ENCODE measurements at places on chromosomes 13 and 19.

DNA sequence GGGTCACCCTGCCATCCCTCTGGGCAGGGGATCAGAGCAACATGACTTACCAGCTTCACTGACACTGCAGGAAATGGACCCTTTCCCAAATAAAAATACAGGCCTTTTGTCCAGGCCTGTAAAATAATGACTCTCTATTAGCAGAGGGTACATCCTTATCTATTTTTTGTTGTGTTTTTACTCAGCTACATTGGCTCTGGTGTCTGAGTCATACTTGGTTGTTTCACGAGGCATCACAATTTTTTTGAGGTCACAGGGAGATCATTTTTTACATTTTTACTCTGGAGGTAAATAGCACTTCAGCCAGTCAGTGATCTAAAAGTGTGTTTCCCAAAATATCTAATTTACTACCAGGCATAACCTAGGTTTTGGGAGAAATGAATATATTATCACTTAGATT lies 6.9 kb upstream of the HTR2A start:
- DNase-seq: no peak

DNA sequence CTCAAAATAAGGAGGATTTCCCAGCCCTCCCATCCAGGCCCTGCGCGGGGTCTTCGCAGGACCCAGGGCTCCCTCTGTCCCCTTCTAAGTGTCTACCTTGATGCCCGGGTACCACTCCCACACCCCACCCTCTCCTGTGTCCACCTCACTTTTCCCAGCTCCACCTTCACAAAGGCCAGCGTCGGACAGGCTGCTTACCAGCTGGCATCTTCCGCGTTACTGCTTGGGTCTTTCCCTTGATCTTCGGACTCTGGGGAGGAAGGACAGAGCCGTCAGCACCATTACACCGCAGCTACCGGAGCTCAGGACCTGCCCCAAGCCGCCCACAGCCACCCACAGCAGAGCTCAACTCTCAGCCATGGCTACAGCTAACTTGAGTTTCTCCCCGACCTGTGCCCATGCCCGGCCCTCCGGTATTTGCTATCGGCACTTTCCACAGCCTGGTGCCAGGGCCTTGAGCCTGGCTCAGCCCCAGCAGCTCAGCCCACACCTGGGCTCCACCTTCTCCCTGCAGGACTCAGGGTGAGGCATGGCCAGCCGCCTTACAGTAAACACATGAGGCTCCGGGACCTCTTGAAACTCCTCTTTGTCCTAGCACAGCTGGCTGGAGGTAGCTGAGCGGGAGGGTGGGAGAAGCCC lies 3.8 kb downstream of the C13orf46 start:
- DNase-seq: no peak

- DNase-seq: no peak
These were observed 8.8 kb downstream of the DCAF15 start for GRCh38 chr19:13960863-13961784.

DNA sequence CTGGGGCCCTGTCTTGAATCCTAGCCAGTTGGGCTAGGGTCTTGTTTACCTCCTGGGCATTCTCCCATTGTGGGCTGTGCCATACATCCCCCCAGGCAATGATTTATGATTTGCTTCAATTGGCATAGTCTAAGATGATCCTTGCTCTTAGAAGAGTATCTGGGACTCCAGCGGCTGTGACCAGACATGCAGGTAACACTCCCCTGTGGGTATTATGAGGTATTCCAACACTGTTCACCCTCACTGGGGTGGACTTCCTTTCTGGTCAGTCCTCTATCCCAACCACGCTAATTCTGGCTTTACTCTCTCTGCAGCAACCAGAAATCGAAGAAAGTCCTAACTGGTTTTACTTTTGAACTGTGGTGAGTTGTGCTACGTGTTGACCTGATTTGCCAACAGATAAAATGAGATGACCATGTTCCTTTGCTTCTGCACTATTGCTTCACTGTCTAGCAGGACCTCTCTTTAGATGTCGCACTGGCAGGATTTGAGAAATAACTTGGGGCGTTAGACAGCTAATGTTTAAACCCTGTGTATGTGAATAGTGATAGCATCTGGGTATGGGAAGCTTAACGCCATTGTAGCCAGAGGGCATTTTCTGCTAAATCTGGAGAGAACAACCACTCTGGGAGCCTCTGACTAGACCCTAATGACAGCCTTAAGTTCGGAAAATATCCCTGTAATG lies 6.7 kb upstream of the LRCH1 start:
- no peak for DNase-seq

DNA sequence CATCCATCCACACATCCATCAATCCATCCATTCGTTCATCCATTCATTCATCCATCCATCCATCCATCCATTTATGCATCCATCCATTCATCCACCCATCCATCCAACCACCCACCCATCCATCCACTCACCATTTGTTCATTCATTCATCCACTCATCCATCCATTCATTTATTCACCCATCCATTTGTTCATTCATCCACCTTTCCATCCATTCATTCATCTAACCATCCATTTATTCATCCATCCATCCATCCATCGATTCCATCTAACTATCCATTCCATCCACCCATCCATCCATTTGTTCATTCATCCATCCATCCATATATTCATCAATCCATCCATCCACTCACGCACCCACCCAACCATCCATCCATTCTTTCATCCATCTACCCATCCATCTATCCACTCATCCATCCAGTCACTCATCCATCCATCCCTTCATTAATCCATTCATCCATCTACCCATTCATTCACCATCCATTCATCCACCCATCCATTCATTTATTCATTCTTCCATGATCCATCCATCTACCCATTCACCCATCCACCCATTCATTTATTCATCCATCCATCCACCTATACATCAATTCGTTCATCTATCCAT lies 225.0 kb downstream of the TUBA3C start:
- DNase-seq: no peak

DNA sequence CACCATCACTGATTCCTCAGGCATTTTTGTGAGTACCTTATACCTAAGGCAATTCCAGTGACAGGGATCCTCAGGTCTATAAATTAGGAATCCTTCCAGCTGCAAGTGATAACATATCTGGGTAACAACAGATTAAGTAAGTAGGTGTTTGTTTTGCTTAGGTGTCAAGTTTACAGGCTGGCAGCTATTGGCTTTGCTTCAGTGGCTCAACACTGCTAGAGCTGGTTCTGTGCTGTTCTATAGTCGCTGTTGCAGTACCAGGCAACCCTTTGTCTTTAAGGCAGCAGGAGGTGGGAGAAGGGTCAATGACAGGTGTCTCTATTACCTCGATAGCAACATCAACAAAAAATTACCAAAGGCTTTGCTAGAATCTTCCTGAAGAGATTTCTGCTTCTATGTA lies 27.0 kb downstream of the SLC10A2 start:
- no peak for DNase-seq

- DNase-seq: no peak
These were observed 25.7 kb upstream of the ZNF414 start for GRCh38 chr19:8539621-8540149.

GRCh38 chr13:96314974-96315373 lies 225.1 kb downstream of the HS6ST3 start:
- DNase-seq: no peak

GRCh38 chr13:80740071-80740470 lies 399.1 kb upstream of the SPRY2 start:
- DNase-seq: no peak

DNA sequence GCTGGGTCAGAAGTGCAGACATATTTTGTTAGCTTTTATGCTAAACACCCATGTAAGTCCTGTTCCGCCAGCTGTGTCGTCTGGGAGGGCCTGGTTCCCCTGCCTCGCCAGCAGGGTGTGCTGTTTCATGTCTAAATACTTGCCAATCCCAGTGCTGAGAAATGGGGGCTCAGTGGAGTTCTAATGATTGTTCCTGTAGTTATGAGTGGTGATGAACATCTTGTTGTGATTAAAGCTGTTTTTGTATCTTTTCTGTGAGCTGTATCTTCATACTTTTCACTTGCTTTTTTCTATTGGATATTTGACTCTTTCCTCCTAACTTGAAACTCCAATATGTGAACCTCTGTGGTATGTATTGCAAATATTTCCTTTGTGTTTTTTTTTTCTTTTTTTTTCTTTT lies 32.7 kb downstream of the KDM4B start:
- DNase-seq: no peak

GRCh38 chr19:16660763-16661479 lies at the start of gene TMEM38A:
TMEM38A (plus strand) TSS chr19:16661139; CDS start chr19:16661218, 79 bp downstream.
- peak; percentile 21 for DNase-seq

DNA sequence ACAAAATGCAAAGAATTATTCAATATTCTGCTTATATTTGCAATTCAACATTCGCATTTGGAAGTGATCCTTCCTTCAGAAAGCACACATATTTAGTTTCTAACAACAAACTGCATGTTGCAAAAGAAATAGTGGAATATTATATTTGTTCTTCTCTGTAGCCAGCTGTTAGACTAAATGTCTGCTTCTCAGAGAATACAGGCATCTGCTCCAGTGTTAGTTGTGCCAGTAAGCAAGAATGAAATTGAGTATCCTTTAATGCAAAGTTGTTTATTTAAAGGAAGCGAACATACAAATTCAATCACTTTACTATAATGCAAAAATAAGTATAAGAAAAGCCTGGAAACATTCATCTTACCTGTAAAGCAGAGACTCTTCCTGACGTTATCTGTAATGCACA lies 663 bp downstream of the SLITRK6 start:
- DNase-seq: no peak

- no peak for DNase-seq
These were observed 48.3 kb downstream of the KDM4B start for GRCh38 chr19:5017235-5017634.

GRCh38 chr19:48798937-48799336 lies 11.9 kb downstream of the BCAT2 start:
- DNase-seq: no peak

DNA sequence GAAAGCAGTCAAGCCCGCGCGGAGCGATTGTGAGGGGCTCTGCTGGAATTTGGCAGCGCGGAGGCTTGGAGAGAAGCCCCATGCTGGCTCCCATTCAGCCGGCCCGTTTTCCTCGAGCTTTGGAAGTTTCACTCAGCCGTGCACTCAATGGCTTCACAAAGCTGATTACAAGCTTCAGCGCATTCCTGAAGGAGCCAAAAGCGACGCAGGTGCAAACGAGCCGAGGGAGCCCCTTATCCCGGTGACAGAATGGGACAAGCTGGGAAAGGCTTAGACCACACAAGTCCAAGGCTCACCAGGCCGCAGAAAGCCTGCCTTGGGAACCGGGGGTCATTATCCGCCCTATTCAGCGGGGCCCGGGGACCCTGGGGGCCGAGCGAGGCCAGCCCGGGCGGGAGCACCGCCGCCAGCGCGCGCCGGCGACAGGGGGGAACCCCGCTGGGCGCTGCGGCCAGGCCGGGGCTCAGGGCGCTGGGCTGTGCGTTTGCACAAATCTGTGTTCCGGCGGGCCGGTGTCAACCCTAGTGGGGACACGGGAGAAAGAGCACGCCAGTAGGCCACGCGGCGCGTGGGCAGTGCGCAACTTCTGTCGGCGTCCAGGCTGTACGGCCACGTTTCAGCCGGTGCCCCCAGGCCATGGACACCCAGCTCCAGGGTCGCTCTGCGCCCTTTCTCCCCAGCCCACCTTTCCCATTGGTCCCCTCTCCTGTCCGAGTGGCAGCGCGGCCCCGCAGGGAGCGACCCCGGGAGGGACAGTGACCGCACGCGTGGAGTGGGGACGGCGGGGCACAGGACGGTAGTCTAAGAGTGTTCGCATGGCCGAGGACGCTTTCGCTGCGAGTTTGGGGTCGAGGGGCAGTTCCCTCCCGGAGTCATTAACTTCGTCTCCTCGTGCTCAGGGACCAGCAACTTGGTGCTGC lies 37.3 kb downstream of the SOX1 start:
- no peak for DNase-seq

- DNase-seq: no peak
These were observed 125.3 kb downstream of the TSHZ3 start for GRCh38 chr19:31223740-31224534.

- DNase-seq: no peak
These were observed 10.1 kb upstream of the SHD start for GRCh38 chr19:4268816-4269430.

Data from stimulated activated CD4-positive, alpha-beta T cell treated with anti-CD3 and anti-CD28 coated beads, Interleukin-15, amount 100 ng/mL, for 1 hour (primary cell).